ENCODE measurements at places on chromosomes 6 and 20.

- DNase-seq = no peak
These were observed 90.4 kb downstream of the SERAC1 start for GRCh38 chr6:158077676-158078075.

DNA sequence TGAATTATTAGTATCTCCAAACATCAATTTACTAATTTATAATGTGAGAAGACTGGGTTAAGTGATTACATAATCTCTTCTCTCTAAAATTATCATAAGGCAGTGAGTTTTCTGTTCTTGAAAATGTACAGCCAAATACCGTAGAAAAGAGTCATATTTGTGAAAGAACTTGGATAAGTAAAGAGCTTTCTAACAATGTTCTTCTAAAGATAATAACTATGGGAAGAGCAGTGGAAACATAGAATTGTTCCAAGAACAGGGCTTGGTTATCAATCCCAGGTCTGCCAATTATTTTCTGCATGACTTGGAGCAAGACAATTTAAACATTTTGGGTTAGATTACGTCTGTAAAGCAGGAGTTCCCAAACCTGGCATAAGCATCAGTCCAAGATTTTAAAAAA lies 198.1 kb upstream of the SGK1 start:
- DNase-seq = no peak

GRCh38 chr6:32108094-32108627 lies 977 bp downstream of the TNXB start:
- no peak for DNase-seq

- DNase-seq = no peak
These were observed 4.3 kb downstream of the REV3L start for GRCh38 chr6:111478749-111479148.

DNA sequence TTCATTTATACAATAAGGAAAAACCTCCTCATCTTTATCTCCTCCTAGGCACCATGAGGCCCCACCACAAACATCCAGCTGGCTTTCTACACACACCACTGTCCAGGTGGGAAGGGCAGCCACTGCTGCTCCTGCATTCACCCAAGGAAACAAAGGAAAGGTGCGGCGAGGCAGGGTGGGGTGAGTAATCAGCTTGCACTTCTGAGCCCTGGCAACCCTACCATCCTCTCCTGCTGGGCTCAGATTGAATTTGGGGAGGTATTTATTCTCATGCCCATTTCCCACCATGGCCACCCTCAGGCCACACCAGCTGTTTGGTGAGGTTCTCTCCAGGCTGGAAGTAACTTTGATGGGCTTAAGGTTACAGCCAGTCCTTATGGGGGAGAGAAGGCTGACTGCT lies 31.2 kb upstream of the SPDEF start:
- no peak for DNase-seq

GRCh38 chr6:37531026-37531425 lies 31.3 kb upstream of the CCDC167 start:
- no peak for DNase-seq

GRCh38 chr20:59810449-59811187 lies 122.8 kb downstream of the SYCP2 start:
- DNase-seq = no peak

DNA sequence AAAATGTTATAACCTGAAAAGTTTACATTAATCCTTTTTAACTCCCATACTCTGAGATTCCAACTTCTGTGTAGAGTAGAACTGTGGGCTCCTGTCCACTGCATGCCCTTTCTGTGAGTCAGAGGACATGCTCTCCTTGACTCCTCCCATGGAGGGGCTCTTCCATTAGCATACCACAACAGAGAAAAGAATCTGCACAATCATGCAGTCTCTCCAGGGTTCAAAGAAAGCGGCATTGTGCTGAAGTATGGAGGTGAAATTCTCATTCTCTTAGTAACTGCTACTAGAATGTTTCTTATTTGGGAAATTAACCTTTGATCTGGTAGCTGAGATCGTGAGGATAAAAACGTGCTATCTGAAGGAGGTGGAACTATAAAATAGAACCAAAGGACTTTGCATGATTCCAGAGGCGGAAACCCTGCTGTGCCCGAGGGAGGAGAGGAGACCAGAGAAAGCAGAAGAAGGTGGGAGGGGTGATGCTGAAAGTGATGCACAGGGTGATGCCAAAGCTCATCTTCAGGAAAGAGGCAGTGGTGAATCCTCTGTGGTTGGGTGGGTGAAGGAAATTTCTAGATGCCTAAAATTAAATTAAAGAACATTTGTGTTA lies 202.2 kb upstream of the PCSK2 start:
- DNase-seq = no peak

DNA sequence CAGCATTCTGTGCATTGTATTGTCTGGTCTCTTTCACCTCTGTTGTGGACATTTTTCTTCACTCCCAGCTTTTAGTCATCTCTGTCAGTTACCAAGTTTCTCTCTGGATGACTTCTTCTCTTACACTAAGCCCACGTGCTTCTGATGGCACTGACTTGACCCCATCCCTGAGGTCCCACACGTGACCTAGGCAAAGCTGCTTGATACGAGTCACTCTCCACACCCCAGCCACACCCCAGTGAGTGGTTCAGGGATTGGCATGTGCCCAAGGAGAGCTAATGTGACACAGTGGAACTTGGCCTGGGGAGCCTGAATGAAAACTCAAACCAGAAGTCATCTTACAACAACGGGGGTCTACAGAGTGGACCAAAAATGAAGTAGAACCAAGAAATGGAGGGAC lies 32.2 kb downstream of the HTR1E start:
- no peak for DNase-seq

GRCh38 chr6:125773387-125774341 lies 17.1 kb upstream of the NCOA7 start:
- no peak for DNase-seq

- no peak for DNase-seq
These were observed 138.3 kb upstream of the SGK1 start for GRCh38 chr6:134456226-134456625.

GRCh38 chr6:30749554-30750378 lies 5.4 kb upstream of the IER3 start:
- no peak for DNase-seq

DNA sequence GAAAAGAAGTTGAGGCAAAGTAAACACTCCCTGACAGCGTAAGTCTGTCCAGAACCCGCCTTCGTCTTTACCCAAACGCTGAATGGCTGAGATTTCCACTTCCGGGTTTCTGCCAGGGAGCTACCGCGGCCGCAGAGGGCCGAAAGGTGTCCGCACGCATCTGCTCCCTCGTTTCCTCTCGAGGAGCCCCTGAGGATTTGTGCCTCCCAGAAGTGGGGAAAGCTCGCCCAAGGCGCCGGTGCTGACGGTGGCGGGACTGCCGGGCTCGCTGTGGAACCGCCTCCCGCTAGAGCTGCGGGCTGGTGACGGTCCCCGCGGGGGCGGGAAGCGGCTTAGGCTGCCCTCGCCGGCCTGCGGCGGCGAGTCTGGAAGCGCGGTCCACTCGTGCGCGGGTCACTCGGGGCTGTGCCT lies 1760.2 kb upstream of the DEFB115 start:
- DNase-seq = no peak

GRCh38 chr20:6884114-6884513 lies 116.6 kb downstream of the BMP2 start:
- DNase-seq = no peak

DNA sequence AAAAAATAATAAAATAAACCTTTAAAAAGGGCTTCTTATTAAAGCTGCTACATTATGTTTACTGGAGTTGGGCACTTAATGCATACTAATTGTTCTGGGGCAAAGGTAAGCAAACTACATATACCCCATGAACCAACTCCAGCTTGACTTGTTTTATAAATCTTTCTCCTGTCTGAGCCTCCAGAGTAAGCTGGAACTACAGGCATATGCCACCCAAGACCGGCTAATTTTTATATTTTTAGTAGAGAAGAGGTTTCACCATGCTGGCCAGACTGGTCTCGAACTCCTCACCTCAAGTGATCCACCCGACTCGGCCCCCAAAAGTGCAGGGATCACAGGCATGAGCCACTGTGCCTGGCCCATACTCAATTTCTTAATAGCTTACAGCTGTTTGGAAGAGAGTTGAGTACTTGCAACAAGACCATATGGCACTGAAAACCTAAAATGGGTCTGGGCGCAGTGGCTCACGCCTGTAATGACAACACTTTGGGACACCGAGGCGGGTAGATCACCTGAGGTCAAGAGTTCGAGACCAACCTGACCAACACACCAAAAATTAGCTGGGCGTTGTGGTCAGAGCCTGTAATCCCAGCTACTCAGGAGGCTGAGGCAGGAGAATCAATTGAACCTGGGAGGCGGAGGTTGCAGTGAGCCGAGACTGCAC lies 19.9 kb downstream of the ROMO1 start:
- no peak for DNase-seq

- DNase-seq = no peak
These were observed 90.2 kb downstream of the THBS2 start for GRCh38 chr6:169163411-169163901.

DNA sequence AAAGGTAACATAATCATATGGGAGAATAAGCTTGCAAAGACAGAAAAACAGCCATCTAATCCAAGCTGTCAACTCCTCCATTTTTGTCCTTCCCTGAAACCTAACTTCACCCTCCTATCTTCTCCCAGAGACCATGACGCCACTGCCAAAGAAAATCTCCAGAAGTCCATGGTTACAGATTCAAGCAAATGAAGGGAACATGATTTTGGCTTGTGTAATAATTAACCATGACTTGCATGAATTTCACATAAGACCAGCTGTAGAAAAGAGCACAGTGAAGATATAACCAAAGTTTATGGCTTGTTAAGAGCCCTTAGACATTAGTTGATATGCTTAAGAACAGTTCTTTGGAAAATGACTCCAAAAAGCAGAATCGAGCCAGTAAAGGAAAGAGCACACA lies 342.1 kb upstream of the NRSN1 start:
- no peak for DNase-seq

GRCh38 chr6:130922922-130923321 lies 95.7 kb downstream of the SMLR1 start:
- DNase-seq = no peak

- peak; percentile 39 for DNase-seq
These were observed 622 bp downstream of the SS18L1 start for GRCh38 chr20:62143957-62144825.

- no peak for DNase-seq
These were observed 104.8 kb upstream of the BTN3A2 start for GRCh38 chr6:26260110-26260637.

DNA sequence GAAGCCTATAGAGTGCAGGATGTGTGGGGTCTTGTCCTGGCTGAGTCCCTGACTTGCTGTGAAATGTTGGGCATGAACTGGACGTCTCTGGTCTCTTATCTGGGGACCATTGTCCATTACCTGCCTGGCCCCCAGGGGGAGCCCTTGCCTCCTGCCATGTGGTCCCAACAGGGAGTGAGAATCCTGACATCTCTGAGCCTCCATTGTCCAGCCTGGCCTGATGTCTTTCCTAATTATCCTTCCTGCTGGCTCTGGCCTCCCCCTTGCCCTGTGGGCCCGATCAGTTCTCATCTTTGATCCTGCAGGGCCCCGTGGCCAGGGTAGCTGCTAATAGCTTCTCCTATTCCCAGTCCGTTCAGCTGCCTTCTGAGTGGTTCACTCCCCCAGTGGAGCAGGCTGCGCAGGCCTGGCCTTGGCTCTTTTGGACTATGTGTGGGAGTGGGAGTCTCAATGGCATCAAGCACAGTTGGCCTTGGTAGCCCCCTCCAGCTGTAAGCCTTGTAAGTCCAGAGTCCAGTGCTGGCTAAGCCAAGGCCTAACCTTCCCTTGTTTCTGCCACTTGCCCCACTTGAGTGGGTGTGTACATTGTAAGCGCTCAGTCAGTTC lies 77.9 kb upstream of the RALY start:
- DNase-seq = peak; percentile 50

DNA sequence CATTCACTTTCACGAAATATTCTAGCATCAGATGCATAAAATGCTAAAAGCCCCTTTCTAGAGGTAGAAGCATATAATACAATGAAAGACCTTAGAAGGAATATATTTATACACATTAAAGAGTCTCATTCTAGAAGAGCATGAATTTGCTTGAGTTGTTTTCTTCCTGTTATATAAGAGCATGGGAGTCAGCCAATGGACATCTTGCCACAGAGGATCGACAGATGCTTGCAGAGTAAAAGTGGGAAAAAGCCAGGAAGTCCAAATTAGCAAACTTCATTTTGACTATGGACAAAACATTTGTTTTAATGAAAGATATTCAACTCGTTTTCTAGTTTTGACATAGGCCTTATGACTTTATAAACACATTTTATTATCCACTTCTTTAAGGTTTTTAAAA lies 44.2 kb upstream of the RIPPLY2 start:
- DNase-seq = no peak

- no peak for DNase-seq
These were observed 75.4 kb downstream of the GRM4 start for GRCh38 chr6:34070315-34071135.

GRCh38 chr6:294656-295565 lies 2.6 kb downstream of the DUSP22 start:
- DNase-seq = no peak

GRCh38 chr20:63774306-63774705 lies 34.7 kb downstream of the SLC2A4RG start:
- DNase-seq = no peak

Data from activated CD4-positive, alpha-beta T cell treated with anti-CD3 and anti-CD28 coated beads, Interleukin-2, amount 50 U/mL, for 4 hours (primary cell).